ENCODE measurements at places on chromosomes 12 and 14.
A peak's percentile ranks its signal among the peaks of the same experiment; 100 is the strongest.

DNA sequence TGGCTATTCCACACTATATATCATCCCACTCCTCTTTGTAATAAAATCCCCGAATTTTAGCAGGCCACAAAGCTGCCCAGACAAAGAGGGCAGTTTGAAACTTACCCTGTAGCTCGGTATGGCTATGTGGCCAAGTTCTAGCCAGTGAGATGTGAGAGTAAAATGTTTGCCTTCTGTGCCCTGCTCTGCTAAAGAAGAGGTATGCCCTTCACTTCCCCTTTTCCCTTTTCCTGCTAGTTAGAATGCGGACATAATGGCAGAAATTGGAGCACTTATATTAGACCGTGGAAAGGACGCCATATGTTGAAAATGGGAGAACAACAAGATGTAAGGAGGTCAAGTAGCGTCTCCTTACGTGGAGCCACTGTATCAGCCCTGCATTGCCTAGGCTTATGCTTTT is 11.5 kb upstream of the CCDC91 start:
- peak; percentile 5 for DNase-seq

DNA sequence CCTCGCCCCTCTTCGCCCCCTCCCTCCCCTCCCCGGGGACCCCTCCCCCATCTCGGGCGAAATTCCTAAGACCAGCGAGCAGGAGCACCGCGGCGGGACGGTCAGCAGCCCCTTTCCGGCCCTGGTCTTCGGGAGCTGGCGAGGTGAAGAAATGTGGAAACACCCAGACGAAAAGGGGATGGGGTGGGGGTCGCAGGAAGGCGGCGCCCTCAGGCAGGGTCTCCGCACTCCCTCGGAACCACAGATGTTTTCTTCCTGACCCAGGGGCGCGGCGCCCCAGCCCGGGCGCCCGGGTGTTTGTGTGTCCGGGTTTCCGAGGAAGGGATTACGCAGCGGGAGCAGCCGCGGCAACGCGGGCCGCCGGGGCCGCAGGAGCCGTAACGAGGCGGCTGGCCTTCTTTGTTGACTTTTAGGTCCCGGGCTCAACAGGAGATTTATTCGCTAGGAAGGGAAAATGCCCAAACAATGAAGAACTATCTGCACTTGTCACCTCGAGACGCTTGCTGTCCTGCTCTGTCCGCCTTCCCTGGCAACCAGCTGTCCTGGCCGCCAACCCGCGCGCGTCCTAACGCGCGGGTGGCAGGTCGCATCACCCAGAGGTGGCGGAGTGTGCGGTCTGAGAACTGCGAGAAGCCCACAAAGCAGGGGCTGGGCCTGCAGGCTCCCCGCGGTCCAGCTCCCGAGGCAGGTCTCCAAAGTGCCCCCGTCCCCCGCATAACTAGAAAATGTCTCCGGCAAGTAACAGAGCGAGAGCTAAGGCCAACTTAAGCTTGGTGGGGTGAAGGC is 7.0 kb downstream of the FOXA1 start:
- no peak for DNase-seq

DNA sequence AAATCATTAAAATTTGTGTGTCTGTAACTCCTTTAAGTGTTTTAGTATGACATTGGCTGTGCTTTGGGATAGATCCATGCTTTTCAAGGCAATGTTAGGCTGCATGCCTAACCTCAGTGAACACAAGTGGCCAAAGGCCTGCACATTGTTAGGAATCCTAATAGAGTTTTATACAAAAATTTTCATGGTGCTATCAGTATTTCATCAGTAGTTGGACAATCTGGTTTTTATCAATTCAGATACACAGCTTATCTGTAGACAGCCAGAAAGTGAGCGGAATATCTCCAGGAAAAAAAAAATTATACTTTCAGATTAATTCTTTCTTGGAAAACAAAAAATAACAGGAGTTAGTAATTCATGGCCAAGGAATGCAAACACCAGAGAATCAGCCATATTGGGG is 324.0 kb upstream of the PDE3A start:
- no peak for DNase-seq

DNA sequence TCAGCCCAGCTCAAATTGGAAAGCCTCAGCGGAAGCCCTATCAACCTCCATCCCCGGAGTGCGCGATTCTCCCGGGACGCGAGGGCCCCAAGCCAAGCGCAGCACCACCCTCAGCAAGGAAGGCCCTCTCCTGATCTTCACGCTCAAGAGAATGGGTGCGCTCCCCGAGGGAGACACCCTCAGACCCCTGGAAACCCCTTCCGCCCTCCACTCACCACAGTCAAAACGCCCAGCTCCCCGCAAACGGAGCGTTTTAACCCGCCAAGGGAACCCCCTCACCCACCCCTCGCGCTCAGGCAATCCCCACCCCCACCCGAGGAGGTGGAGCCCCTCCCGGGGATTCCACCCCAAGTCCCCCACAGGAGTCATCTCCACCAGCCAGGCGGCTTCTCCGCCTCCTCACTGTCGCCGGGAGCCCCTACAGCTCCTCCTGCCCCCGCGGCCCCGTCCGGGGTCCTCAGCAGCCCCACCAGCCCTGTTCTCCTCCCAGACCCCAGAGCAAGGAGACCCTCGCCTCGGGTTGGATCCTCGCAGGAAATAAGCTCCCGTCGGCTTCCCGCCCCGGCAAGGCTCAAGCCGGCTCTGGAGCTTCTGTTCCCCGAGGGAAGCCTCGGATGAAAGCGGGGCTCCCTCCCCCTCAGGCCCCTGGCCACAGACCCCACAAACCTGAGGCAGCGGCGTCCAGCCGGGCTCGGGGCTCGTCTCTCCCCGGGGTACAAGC is 507 bp downstream of the BAZ2A start:
- no peak for DNase-seq

GRCh38 chr14:54428527-54428926 is 12.6 kb downstream of the CNIH1 start:
- DNase-seq: no peak

- DNase-seq: peak; percentile 28
These were observed 1.1 kb upstream of the CYP46A1 start for GRCh38 chr14:99682809-99683618.

GRCh38 chr12:100485983-100486382 is 12.3 kb downstream of the NR1H4 start:
- DNase-seq: no peak

- no peak for DNase-seq
These were observed 286 bp downstream of the PPP4R3A start for GRCh38 chr14:91509878-91510170.

DNA sequence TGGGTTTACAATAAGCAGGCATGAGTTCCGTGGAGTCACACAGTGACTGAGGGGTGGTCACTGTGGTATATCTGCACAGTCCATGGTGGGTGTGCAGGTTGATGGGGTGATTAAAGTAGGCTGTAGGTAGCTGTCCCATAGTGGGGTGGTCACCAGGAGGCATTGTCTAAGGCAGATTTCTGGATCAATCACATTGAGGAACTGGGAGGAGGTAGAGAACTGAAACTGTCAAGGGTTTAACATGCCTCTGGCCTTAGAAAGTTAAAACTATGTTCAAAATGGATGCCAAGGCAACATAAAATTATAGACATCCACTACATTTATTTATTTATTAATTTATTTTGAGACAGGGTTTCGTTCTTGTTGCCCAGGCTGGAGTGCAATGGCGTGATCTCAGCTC is 8.3 kb downstream of the ADCK1 start:
- DNase-seq: no peak

- DNase-seq: peak; percentile 80
These were observed at the start of gene ACACB for GRCh38 chr12:109115758-109116610. ACACB (plus strand) TSS chr12:109116587; CDS start chr12:109139406, 22,819 bp downstream.

DNA sequence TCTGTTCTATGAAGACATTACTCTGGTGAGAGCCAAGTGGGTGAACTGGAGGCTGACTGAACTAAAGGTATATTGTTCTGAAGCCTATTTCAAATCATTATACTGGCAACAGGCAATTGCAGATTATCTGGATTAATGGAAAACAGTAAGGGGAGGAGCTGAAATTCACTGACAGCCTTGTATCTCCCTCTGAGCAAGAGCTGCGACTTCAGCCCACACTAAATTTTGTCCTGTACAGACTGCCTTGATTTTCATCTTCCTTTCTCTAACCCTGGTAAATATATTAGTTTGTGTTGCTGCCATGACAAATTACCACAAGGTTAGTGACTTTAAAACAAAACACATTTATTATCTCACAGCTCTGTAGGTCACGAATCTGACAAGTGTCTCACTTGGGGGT is 231.1 kb downstream of the SLC2A13 start:
- DNase-seq: no peak

- no peak for DNase-seq
These were observed 14.7 kb downstream of the PEBP1 start for GRCh38 chr12:118150625-118151024.
